NCI-H1436 treated with DMSO at 0.1 percent for 48 hours (cell line): ENCODE measurements at places on chromosomes 1 and 21.
A peak's percentile ranks its signal among the peaks of the same experiment; 100 is the strongest.

DNA sequence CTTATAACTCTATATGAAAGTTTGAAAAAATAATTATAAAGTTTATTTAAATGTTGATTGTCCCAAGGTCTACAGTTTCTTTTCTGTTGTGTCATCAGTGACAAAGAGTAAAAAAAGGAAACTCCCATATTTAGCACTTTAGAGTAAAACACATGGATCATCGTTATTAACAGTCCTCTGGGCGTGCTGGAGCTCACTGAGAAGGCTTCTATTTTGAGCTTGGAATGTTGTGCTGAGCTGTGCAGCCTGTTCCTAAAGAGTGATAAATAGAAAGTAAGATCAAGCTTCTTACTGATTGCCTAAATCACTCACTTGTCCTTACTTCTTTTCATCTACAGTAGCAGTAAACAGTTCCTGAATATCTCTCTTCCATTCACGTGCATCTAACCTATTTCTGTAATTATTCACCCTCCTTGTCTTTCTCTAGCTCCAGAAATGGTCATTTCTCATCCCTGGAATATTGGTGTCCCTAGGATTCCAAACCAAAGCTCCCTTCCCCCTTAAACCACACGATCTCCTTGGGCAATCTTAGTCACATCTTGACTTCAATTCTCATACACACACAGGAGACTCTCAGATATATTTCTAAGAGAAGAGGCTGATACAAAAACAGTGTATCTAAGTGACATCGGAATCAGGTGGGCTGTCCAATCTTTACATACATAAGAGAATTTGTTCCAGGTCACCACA is 11.9 kb downstream of the GBP5 start:
- no peak for DNase-seq

DNA sequence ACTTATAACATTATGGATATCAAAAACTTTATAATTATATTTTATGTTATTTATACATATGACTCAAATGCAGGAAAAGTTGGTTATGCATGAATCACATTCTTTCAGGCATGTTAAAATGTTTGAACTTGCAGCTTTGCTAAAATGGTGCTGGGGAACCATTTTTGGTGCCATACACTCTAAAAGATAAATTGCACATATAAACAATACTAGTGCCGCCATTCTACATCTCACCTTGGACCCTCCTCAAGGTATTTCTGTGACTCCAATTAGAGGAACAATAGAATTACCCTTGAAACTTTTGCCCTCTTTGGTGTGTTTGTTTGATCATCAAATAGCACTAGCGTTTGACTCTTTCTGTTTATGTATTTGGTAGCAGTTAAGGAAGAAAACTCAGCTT is 997 bp downstream of the PRKACB start:
- no peak for DNase-seq

DNA sequence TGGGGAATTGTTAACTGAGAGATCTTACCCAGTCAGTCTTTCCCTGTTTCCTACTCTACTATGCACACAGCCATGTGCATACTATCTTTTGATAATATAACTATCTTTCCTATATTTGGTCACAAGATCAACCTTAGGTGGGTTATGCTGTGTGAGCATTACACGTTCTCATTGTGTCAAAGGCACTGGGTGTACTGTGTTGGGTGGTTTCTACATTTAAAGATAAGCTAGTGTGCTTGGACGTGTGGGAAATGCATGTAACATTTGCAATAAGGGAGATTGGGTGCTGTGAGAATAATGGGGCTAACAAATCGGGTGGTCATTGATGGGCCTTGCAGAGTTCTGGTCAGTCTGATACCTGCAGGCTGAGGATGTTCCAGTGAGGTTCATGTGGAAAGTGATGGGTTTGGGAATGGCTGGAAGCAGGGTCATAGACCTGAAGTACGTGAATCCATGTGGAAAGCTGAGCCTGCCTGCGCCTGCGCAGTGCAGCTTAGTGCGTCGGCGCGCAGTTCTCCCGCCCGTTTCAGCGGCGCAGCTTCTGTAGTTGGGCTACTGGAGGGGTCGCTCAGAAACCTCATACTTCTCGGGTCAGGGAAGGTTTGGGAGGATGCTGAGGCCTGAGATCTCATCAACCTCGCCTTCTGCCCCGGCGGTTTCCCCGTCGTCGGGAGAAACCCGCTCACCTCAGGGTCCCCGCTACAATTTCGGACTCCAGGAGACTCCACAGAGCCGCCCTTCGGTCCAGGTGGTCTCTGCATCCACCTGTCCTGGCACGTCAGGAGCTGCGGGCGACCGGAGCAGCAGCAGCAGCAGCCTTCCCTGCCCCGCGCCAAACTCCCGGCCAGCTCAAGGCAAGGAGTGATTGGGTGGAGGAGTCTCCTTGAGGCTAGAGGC is at the start of gene MSH4:
Gene MSH4 (plus strand): TSS at position 507 of the 897 bp plus-strand sequence. CDS start 104 bp downstream, at position 611.
- DNase-seq = no peak

- DNase-seq = no peak
Observed at GRCh38 chr1:206969090-206969489, 1.2 kb downstream of the FCAMR start.

DNA sequence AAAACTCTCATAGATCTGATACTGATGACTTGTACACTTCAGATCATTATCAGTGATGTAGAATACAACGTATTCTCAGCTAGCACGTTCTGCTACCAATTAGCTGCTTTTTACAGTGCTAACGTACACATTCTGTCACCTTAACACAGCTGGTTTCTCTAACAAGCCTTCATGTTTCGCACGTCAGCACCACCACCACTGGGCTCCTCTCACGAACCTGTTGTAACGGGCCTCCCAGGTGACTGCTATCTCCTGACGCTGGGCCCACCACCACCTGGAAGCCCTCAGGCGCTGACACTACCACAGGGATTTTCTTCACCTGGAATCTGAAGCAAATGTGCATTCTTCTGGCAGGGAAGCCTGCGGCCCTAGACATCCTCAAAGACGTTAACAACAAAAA is 19.8 kb downstream of the TOMM20 start:
- no peak for DNase-seq

GRCh38 chr1:110618668-110619067 is 12.5 kb upstream of the KCNA2 start:
- DNase-seq = no peak

GRCh38 chr1:44500181-44501046 is 95.4 kb downstream of the RNF220 start:
- no peak for DNase-seq

- DNase-seq = no peak
Observed at GRCh38 chr1:61051719-61052394, 30.5 kb upstream of the NFIA start.

DNA sequence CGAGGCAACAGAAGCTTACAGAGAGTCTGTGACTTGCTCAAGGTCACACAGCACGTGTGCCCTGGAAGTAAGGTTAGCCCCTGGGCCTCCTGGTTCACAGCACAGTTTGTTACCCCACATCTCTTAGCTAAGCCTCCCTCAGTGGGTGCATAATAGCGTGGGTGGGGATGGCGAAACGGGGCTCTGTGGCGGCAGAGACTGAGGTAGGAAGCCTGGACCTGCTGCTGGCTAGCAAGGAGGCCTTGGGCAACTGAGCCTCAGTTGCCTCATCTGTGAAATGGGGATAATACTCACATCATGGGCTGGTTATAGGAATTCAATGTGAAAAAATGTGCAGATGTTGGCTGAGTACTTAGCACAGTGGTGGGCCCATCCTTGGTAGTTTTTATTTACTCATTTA is 596 bp downstream of the PADI4 start:
- no peak for DNase-seq

GRCh38 chr1:80933346-80933745 is 867.4 kb upstream of the ADGRL2 start:
- DNase-seq = no peak

DNA sequence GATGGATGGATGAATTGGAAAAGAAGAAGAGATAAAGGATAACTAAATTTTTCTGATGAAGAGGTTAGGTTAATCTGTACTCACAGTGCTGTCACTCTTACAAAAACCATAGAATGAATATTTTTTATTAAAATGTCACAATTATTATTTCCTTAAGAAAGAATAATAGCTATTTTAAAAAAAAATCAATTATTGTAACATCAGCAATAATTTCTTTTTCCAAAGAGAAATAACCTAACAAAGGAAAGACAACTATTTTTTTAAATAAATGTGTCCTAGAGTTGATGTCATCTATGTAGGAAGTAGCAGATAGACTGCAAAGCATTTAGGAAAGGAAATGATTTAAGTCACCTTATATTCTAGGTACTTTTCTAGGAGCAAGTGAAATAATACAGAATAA is 33.6 kb upstream of the PLPPR4 start:
- DNase-seq = no peak

DNA sequence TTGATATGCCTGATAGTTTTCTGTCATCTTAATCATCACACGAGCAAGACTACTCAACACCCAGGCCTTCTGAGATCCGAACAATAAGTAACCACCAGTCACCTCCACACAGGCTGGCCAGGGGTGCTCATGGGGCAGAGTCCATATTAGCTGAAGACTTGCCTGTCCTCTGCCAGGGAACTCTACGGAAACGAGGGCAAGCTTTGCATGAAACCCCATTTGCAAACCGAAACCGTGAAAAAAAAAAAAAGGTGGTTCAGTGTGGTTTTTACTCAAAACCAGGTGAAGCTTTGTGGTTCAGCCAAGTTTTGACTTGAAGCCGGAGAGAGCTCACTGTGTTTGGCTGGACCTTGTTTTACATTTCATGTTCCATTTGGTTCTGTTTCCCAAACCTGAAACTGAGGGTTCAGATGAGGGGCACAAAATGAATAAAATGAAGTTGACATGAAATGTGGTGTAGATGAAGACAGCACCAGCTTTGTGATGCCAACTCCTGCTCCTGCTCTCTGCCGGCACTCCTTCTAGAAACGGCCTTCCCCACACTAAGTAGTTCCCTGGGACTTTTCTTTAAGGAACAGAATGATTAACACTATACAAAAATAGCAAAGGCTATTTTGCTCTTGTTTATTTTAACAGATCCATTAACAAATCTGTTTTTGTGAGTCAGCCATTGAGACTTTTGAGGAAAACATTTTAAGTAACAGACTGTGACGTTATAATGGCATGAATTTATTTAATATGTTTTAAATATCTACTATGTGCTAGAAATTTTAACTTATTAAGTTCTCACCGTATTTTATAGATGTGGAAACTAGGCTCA is 74.7 kb downstream of the RUNX1 start:
- no peak for DNase-seq

DNA sequence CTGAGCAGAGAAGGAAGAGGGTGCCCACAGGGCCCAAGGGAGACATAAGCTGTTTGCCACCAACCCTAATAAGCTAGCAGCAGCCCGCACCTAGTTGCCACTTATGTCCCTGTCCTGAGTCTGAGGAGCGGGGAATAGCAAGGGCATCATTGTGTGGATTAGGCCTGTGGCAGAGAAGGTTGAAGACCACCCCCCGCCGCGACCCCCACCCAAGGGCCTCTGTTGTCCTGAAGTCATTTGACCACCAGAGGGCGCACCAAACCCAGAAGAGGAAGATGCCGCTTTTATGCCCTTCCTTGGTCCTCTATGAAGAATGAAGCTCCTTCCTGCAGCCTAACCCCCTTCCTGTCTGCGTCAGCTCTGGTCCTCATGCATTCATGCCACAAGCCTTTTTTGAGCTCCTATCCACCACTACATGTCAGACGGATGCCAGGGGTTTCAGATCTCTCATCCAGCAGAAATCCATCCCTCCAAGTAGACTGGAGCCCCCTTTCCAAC is 16.6 kb downstream of the RHBG start:
- DNase-seq = no peak

GRCh38 chr1:191255354-191256054 is 777.8 kb upstream of the BRINP3 start:
- DNase-seq = no peak

DNA sequence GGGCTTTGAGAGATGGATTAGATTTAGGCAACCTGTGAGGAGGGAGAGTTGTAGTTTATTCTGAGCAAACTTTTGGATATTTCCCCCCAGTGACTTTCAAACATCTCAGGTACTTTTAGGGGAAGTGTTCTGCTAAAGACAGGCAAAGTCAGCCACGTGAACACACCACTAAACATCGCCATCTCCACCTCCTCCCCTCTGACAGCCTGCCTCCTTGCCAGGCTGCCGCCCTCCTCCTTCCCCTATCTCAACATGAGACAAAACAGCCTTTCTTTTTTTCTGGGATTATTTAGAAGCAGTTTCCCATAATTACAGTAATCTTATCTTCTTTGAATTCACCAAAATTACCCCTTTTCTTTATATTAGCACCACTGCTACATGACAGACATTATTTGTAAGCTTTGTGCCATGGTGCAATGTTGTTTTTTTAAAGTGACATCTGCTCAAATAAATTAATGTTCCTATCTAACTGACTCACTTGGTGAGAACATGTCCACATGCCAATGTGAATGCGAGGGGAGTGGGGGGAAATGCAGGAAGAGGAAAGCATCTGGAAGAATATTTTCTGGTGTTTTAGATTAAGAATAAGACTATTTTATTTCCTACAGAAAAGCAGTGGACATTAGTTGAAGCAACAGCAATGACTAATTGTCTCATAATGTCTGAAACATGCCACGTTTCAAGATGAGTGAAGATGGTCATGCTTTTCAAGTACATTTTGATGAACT is 147.8 kb upstream of the ATP1B1 start:
- no peak for DNase-seq

- peak; percentile 38 for DNase-seq
Observed at GRCh38 chr1:205317311-205317917, 4.1 kb downstream of the NUAK2 start.
